ENCODE measurements at places on chromosomes 12 and 14. TPM values are rescaled to one million over a fixed set of nuclear protein-coding genes. Genes with fewer than 3 reads are reported as not detected.

- DNase-seq = peak; percentile 15
These were observed 80.0 kb downstream of the SINHCAF start for GRCh38 chr12:31245822-31246469.

- DNase-seq = no peak
These were observed 18.5 kb downstream of the MEG3 start for GRCh38 chr14:100844421-100844820.

- no peak for DNase-seq
These were observed 53.8 kb downstream of the SPTLC2 start for GRCh38 chr14:77562681-77563080.

DNA sequence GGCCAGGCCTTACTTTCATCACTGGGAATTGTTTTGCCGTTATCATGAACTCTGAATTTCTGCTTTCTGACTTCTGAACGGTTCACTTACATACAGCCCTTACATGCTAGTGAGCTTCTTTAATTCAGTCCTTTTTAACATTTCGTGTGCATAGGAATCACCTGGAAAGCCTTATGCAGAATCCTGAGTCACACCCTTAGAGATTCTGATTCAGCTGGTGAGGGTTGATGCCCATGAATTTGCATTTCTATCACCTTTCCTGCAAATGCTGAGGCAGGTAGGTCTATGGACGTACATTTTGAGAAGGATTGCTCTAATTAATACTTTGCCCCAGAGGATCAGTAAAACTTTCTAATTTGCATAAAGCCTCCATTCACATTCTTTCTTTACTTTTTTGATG is 44.0 kb downstream of the PPHLN1 start:
- DNase-seq = no peak

DNA sequence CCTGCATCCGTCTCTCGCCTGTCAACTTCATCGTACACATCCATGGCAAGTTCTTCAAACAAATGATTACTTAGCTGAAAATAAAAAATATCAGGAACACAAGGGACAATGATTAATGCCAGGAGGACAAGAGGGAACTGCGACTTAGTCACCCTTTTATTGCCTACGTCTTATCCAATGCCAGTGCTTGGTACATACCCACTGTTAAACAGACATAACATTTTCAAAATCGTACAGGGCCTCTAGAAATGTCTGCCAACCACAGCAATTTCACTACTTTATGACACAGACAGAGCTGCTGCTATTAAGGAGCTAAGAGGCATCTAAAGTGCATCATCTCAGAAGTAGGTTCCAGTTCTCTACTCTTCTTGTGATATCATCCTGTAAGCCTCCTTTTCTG is 34.6 kb downstream of the GIT2 start:
- DNase-seq = peak; percentile 77

DNA sequence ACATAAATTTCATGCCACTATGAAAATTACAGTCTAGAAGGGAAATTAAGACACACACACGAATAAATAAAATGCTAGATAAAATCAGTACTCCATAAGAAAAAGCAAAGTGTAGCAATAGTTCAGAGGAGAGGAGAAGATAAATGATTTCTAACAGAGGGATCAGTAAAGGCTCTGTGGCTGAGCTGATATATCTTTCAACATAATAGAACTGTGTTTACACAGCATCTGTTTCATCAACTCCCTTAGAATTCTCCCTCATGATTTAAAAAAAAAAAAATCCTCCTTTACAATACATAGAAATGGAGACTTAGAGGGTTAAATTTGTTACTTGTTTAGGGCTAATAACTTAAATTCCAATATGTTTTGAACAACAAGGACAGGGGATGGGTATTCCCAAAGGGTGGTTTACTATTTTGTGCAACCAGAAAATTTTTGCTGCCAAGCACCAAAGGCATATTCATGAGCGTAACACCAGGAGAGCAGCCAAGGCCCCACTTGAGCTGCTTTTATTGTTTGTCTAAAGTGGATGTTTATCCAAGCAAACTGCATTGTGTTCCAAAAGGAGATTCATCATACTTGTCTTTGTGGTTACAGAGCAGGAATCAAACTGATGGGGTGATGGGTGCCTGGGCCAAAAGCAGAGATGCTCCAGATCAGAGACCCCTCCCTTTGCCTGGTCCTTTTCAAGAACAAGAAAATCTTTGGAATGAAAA is 162.7 kb downstream of the BMP4 start:
- no peak for DNase-seq

GRCh38 chr12:66662729-66663128 is 16.1 kb downstream of the GRIP1 start:
- peak; percentile 33 for DNase-seq

DNA sequence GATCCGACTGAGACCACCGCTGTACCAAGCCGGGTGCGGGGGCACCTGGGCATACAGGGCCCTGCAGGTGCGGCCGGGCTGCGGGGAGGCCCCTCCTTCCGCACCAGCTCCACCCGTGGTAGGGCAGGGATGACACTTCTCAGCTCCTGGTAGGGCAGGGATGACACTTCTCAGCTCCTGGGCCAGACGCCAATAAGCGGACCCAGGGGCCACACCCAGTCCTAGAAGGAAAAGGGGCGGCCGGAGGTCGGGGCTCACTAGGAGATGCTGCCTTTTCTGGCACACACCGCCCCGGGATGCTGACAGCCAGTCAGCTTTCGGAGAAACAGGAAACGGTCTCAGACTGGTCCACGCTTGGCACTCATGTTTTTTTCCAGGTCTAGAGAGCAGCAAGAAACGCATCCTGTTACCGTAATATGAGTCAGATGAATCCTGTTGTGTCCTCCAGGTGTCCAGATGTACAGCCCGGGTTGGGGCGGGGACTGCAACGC is 34.8 kb downstream of the NFKBIA start:
- DNase-seq = no peak

DNA sequence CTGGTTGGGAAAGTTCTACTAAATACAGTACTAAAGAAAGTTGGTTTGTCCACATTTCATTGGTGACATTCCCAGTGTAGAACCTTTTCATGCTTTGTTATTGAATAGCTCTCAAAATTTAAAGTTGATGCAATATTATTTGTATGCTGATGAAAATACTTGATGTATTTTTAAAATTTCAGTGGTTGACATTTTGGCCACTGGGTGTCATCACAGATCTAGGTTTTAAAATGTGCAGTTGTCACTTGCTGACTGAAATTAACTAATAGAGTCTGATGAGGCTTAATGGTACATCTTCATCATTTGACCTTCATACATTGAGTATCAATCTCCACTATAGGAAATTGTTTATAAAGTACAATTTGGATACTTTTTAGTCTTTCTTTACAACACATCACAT is 37.1 kb downstream of the CMAS start:
- peak; percentile 20 for DNase-seq

DNA sequence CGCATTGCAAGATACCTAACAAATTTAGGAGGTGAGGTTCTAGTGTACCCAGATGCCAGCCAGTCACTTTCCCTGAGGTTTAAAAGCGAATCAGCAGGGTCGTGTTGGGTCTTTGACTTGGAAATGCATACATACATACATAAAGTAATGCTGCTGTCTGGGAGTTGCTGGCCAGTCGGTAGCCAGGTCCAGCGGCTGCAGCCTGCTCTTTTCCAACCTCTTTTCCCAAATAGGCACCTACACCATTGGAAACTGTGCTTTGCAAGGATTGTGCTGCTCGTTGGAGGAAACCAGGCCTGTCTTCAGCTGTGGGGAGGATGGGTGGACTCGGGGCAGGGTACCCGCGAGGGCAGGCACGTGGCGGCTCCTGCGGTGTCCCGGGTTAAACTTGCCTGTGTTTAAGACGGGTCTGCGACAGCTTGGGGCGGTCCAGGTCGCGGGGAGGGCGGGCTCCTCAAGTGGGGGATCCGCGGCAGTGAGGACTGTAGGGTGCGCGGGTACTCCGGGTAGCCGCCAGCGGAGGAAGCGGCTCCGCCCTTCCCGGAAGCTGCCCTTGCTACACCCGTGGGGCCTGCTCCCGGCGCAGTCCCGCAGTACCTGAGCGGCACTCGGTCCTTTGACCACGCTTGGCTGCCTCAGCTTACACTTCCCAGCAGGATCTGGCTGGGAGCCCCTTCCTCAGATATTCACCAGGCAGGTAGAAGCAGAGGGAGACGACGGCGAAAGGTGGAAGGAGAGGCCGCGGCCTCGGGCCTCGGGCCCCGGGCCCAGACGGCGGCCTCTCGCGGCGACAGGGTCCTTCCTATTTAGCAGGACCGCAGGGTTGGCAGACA is 2.7 kb downstream of the TTC6 start:
- no peak for DNase-seq

DNA sequence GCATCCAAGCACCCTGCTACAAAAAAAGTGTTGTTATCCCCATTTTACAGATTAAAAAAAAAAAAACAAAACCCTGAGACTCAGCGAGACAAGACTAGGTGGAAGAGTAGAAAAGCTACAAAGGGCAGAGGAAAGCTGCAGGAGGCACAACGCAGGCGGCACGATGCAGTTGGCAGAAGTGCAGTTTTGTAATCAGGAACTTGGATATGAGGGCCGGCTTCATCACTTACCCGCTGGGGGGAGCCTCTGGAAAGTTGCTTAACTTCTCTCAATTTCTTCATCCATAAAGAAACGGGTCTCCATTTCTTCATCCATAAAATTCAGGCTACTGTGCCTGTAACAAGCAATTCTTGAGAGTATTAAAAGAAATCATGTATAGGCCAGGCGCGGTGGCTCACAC is 33.1 kb upstream of the CCDC60 start:
- no peak for DNase-seq

GRCh38 chr14:68157971-68158371 is 338.4 kb downstream of the RAD51B start:
- peak; percentile 79 for DNase-seq

DNA sequence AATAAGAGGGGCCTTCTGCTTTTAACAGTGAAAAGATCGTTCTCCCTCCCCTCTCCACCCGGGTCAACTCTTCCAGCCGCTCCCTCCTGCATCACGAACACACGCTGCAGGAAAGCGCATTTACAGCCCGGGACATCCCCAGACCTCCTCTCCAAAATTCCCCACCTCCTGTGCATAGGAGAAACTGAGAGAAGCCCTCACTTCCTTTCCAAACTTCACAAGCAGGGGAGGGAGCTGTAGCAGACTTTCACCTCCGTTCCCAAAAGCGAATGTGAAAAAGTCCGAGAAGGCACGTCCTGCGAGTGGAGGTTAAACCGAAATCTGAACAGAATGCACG is 513 bp downstream of the BCAT1 start:
- peak; percentile 58 for DNase-seq

DNA sequence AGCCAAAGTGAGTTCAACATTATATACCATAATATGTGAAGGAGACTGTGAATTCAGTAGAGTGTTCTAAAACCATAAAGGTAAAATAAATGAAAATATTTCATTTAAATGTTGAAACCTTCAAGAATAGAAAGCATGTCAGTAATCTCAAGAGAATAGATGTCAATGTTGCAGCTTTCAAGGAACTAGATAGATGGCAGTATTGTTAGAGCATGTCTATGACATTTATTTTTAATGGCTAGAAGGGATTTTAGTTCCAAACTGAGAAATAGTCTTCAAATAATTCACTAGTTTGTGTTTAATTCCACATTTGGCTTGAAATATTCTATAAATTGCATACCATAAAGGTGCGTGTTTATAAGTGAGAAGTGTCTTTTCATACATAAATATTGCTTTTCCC is 326.5 kb downstream of the FLRT2 start:
- DNase-seq = no peak

DNA sequence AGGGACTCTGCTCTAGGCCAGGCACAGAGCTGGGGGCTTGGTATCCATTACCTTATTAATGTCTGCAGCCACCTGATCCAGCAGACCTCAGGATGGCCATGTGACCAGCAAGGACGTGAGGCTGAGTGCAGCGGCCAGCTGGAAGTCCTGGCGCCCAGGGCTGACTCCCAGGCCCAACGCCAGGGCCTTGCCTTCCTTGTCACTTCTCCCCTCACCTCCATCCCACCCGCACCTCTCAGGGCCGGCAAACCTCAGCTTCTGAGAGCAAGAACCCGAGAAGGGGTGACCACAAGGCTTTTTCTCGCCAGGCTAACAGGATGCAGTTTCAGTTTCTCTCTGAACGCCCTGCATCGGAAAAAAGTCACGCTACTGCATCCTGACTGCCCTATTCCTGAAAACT is 15.4 kb downstream of the RAB35 start:
- DNase-seq = no peak

- no peak for DNase-seq
These were observed 66.3 kb downstream of the VRK1 start for GRCh38 chr14:96863327-96863985.

- no peak for DNase-seq
These were observed 71.9 kb downstream of the TBX3 start for GRCh38 chr12:114612062-114612461.

DNA sequence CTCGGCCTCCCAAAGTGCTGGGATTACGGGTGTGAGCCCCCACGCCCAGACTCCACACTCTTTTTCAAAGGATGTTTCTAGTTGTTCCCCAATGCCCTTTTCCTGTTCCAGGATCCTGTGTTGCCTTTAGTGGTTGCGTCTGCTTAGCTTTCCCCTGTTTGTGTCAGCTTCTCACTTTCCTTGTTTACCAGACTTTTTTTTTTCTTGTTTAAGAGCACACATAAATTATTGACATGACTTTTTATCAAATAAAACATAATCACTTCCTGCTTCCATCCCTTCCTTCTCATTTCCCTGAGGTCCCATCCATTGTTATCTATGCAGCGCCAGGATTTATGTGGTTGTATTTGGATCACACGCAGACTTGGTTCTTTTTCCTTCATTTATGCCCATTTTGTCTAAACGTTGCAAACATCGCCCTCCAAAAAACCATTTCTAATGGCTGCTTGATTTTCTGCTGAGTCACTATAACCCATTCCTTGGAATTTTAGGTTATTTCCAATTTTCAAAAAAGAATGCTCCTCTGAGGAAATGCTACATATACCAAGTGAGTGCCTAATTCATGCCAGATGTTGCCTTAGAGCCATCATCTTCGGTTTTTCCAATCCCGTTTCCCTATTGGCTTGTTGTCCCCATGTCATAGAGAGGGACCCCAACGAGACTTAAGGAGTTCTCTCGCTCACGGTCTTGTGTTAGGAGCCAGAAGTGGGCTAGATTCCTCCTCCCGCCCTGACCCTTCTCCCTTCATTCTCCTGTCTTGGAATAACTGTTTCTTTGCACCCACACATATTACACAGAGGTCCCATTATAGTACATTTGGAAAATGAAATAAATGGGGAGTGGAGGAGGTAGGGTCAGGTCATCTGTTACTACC is 13.5 kb upstream of the CYP46A1 start:
- DNase-seq = no peak

GRCh38 chr12:115638733-115639647 is 638.5 kb downstream of the MED13L start:
- DNase-seq = no peak

- DNase-seq = no peak
These were observed 17.1 kb upstream of the AMN start for GRCh38 chr14:102905116-102906108.

The BATF gene
- total RNA-seq = 3.9 TPM

The RDH5 gene
- total RNA-seq = 6.0 TPM

The SLC48A1 gene
- 6.3 TPM for total RNA-seq

The TRIAP1 gene
- total RNA-seq = 26.9 TPM

The TMEM63C gene
- total RNA-seq = not detected

Data from RPMI7951 (cell line).